Common myeloid progenitor, CD34-positive (primary cell): ENCODE measurements at places on chromosomes 3 and 15.

GRCh38 chr3:172635588-172635987 lies 75.3 kb downstream of the NCEH1 start:
- DNase-seq = no peak

DNA sequence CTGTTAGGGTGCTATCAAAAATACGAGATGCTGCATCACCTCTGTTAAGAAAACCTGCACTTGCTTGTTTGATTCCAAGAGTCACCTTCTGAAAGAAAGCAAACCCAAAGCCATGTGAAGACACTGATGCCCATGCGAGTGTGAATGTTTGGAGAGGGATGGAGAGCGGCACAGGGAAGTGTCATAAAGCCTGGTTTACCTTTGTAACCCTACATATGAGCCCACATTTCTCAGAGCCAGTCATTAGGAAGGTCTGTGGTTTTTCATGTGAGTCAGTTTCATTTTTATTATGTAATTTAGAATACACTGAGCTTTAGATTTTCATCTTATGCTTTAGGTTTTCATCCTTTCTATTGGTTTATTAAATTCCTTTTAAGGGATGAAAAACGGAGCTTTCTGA lies 896.8 kb downstream of the ROBO1 start:
- no peak for DNase-seq

GRCh38 chr3:56845505-56845904 lies 43.8 kb upstream of the ARHGEF3 start:
- no peak for DNase-seq

GRCh38 chr3:49294343-49294742 lies 17.3 kb upstream of the C3orf62 start:
- DNase-seq = no peak

- DNase-seq = peak; percentile 80
Observed at GRCh38 chr3:21745966-21746365, 5.0 kb downstream of the ZNF385D start.

GRCh38 chr3:153830552-153830951 lies 290.6 kb upstream of the ARHGEF26 start:
- DNase-seq = no peak

GRCh38 chr3:148005456-148005855 lies 596.3 kb downstream of the ZIC1 start:
- DNase-seq = no peak
